HCT116 (cell line): ENCODE measurements at places on chromosomes 7 and 10.

DNA sequence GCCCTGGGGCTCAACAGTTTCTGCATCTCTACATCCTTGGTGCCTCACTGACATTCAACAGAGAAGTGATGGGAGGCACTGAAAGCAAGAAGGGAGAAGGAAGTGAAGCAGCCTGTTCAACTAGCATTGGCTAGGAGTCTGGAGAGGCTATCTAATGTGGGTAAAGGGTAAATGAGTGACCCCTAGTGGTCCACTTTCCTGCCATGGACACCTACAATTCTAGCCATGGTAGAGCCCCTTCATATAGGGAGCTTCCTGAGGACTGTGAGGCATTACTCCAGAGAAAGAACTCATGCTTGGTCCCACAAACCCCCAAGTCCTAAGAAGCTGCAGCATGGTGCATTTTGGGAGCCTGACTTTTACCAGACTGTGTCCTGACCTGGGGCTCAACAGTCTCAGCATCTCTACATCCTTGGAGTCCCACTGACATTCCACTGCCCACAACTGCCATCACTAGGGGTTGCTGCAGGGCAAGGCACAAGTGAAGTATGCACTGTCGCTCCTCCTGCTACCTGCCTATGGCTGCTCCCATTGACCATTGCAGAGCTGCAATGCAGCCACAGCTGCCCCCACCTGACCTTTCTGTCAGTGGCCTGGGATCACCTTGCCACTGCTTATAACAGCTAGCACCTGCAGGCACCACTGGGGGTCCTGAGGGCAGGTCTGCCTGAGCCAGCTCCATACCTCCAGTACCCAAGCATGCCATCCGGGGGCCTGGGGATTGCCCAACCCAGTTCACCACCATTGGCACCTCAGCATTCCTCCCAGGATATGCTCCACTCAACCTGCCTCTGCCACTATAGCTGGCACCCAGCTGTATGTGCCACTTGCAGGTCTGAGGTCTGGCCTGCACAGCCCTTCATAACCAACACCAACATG is 44.1 kb upstream of the CDK6 start:
- peak; percentile 4 for DNase-seq

DNA sequence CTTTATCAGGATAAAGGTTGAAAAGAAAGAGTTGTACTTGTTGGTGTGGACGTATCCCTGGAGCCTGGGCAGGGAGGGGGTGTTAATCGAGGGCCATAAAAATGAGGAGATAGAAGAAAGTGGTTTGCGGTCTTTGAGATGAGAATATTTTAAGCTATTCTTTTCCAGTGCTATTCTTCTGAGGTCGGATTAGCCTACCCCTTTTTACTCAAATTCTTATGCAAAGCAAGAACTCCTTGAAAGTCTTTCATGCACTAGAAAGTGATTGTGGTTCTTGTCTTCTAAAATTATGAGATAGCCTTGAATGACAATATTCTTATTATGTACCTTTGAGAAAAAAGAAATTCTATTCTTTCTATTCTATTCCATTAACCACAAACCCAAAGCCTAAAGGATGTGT is 201.3 kb upstream of the SEMA3C start:
- no peak for DNase-seq

DNA sequence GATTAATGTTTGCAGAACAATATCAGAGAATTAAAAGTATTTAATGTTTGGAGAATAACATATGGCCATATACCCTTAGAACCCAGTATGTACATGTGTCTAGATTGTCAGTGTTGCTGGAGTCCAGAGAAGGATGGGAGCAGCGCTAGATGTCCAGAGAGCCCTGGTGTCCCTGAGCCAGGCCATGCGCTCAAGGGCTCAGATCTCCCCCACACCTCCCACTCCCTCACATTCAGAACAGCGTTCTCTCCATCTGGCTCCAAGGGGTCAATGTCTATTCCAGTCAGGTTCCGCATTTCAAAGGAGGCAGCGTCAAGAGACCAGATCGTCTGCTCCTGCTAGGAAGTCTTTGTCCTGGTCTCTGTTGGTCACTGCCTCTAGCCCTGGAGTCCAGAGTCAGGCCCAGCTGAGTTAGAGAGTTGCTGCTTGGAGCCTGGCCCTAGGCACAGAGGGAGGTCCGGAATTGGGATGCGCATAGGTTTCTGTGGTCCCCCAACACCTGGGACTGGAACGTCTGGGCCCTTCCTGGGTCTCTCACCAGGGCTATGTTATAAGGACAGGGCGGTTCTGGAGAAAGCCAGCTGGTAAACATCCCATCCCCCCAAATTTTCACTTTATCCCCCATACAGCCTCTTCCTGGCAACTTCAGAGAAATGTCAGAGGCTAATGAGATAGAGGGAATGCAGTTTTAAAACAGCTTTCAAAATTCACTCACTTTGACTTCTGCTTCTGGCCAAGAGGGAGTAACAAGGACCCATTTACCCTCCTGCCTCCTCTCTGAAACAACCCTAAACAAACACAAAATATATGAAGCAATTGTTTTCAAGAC is 6.5 kb upstream of the WDR86 start:
- no peak for DNase-seq

DNA sequence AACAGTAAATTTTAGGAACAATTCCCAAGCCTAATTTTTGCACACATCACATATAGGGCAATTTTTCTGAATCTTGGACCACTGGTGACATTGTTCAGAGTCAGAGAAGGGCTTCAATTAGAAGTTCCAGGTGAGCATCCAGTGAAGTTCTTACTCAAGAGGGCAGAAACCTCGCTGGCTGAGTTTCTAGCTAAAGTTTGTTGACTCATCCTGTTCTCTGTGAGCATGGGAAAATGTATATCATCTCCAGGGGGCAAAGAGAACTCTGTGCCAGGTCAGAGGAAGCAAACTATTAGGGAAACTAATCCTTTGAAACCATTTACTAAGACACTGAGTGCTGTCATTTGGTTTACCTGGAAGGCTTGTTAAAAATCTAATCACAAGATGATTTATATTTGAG is 695.6 kb upstream of the IGFBP3 start:
- no peak for DNase-seq

DNA sequence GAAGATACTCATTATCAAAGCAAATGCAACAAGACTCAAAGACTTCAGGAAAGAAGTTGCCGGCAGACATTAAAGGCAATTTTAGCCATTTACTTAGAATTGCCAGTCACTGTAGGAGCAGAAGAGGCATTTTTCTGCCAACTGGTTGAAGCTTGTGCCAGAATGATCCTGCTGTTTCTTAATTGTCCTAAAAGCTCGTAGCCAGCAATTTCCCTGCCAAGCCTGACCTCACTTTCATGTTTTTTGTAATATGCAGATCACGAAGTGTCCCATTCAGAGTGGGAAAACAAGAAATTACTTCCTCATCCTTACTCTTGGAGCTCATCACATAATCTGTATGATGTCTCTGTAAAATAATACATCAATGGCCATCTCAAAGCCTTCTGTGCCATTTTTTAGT is 130.9 kb upstream of the ANKRD1 start:
- no peak for DNase-seq

- no peak for DNase-seq
These were observed 85.0 kb upstream of the NAMPT start for GRCh38 chr7:106369816-106370215.

DNA sequence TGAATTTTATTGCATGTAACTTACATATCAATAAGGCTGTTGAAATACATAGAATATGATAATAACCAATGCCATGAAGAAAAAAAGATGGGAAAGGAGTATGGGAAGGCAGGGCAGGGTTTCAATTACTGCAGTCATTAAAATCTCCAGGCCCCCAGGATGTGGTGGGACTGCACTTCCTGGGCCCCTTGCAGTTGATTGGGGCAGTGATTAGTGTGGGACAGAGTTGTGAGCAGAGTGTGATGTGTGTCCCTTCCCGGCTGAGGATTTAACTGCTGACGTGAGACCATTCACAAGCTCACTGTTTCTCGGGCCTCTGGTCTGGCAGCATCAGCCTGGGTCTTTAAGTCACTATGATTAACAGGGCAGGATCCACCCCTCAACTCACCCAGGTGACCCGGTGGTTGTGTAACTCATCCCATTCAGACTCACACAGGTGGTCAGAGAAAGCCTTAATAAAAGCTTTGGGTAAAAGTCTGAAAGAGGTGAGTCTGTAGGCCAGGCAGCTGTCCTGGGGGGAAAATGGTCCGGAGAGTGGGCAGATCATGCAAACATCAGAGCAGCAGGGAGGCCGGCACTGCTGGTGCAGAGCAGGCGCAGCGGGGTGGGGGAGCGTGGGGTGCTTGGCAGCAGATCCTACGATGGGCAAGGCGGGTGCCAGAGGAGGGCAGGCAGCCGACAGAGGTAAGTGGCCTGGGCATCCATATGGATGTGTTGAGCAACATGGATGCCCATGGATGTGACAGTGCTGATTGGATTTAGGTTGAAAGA is 36.3 kb upstream of the WDFY4 start:
- DNase-seq, result no peak

DNA sequence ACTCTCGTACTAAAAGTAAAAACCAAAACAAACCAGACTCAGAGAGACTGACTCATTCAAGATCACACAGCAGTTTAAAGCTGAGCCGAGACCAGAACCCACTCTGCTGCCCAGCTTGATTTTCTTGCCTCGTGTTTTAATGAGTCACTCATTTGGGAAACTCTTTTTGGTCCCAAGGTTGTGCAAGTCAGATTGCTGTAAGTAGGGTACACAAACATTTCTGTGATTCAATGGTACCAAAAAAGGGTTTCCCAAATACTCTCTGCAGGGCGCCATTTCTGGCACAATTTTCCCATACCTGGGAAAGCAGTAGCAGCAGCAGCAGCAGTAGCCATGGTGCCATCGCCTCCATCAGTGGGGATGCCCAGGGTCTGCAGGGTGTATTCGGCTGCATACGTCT is 69.9 kb downstream of the ASAH2B start:
- no peak for DNase-seq

DNA sequence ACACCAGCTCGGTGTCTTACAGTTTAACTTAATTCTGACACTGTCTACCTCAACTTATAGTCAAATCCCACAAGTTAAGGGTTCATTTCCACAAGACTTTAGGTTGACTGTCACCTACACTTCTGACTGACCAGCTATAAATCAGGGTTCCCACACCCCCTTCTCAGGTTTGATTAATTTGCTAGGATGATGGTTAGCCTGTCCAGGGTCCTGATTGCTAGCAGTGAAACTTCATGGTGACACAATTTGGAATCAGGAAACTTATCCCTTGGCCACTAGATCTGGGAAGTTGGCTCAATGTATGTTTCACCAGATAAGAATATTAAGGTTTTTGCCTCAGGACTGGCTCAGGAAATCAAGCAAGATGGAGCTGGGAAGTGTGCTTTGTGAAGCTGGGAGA is 2.8 kb upstream of the RSU1 start:
- DNase-seq, result no peak

- DNase-seq, result no peak
These were observed 20.7 kb downstream of the FAM241B start for GRCh38 chr10:69650589-69651261.

- DNase-seq, result no peak
These were observed 1.0 kb downstream of the IGFBP3 start for GRCh38 chr7:45919993-45920459.

DNA sequence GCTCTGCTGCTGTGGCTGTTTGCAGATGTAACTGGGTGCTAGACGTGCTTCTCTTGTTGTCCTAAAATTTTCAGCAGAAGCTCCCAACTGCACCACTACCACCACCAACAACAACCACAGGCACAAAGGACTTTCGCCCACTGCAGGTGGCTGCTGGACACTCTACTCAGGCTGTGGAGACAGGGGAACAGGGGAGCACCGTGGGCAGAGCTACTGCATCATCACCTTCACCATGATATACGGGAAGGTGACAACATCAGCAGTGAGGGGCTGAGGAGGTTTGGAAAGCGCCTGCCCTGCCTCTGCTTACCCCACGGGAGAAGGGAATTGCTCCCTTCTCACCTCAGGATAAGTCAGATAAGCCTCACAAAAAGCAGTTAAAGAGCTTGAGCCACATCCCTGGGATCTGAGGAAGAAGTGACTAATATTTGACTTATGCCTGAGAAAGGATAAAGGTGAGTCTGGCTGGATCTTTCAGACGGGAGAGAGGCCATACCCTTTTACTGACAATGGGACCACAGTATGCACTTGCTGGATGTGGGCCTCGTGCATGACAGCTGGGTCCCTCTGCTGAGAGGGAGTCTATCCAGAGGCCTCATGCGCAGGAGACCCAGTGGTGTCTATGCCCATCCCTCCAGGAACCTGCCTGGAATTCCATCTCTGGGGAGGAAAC is 217.6 kb downstream of the KLF6 start:
- DNase-seq, result no peak

DNA sequence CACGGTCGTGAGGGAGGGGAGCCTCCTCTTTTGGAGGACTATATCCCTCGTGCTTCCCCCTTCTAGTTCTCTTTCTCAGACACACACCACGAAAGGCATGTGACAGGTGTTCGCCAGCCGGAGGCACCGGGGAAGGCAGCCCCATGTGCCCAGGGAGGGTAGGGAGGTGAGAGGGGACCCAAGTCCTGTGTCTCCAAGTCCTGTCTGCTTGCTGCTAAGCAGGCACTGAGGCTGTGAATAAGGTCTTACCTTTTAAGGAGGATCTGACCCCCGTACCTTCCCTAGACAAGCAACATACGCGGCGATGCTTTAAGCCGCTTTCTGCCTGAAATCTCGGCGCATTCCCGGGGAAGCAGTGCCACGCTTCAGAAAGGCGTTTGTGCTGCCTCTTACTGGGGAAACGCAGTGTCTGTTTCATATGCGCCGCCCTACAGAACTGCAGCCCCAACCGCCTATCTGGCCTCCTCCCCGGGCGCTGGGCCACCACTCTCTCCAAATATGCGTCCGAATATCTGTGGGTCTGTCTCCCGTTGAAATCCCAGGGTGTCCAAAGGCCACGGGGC is 770 bp downstream of the PLXNA4 start:
- no peak for DNase-seq

DNA sequence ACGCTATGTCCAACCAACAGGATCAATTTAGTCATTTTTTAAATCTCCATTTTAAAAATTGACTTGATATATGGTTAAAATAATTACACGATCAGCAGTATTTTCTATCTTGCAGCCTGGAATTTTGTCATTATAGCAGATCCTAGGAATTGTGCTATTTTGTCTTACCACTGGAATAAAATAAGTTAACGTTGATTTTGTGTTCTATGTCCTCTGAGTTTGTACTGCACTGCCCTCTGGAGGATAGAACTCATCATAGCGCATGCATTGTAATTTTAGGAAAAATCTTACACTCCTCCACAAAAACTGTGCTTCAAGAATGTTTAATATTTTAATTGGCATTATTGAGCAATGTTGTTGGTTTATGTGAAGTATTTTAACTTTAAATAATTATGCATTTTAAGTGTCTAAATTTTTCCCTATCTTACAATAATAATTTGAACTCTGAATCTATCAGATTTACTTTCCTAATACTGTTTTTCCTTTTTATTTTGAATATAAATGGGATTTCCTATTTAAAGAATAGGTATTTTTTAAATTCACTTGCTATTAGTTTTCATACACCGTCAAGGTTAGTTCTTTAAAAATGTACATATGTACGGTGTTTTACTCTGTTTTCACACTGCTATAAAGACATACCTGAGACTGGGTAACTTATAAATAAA is 220.1 kb downstream of the PPP1R3A start:
- peak; percentile 23 for DNase-seq

DNA sequence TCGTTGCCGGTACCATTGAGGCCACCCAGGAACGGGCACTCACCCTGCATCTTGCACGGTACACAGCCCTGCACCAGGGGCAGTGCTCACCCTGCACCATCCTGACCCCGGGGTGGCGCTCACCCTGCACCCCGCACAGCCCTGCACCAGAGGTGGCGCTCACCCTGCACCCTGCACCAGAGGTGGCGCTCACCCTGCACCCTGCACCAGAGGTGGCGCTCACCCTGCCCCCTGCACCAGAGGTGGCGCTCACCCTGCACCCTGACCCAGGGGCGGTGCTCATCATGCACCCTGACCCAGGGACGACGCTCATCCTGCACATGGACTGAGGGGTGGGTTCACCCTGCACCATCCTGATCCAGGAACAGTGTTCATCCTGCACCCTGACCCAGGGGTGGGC is 6.4 kb downstream of the TUBGCP2 start:
- DNase-seq, result no peak
